ENCODE measurements at places on chromosomes 11 and 22.

GRCh38 chr11:129905402-129905801 is 10.0 kb upstream of the NFRKB start:
- DNase-seq = no peak

DNA sequence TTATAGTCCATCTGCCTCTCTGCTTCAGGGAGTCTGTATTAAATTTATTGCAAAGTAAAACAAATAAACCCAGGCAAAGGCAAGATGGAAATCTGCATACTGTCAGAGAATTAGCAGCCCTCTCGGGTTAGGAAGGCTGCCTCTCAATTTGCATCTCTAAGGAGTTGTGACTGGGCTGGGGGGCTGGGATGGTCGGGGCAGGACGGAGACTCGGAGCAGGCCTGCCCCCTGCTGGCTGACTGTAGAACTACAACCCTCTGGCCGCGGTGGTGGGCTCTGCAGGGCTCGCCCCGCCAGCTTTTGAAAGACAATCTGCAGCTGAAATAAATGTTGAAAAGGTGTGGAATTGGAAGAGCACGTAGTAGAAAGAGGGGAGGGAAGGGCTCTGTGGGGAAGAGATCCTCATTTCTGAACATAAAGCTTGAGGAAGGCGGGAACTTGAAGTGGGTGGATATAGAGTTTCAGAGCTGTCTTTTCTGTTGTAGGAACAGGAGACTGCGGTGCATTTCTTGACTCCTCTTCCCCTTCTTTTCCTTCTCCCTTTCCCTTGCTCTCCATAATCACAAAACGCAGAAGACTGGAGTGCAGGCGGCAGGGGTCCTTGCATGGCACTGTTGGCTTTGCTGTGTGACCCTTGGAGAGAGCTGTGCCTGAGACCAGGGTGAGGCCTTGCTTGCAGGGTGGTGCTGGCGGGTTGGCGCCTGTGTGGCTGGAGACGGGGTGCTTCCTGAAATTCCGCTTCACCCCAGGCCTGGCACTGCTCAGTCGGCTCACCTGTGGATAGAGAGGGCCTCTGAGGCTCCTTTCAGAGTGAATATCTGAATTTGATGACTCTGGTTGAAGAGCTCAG is 22.6 kb upstream of the PKNOX2 start:
- no peak for DNase-seq

DNA sequence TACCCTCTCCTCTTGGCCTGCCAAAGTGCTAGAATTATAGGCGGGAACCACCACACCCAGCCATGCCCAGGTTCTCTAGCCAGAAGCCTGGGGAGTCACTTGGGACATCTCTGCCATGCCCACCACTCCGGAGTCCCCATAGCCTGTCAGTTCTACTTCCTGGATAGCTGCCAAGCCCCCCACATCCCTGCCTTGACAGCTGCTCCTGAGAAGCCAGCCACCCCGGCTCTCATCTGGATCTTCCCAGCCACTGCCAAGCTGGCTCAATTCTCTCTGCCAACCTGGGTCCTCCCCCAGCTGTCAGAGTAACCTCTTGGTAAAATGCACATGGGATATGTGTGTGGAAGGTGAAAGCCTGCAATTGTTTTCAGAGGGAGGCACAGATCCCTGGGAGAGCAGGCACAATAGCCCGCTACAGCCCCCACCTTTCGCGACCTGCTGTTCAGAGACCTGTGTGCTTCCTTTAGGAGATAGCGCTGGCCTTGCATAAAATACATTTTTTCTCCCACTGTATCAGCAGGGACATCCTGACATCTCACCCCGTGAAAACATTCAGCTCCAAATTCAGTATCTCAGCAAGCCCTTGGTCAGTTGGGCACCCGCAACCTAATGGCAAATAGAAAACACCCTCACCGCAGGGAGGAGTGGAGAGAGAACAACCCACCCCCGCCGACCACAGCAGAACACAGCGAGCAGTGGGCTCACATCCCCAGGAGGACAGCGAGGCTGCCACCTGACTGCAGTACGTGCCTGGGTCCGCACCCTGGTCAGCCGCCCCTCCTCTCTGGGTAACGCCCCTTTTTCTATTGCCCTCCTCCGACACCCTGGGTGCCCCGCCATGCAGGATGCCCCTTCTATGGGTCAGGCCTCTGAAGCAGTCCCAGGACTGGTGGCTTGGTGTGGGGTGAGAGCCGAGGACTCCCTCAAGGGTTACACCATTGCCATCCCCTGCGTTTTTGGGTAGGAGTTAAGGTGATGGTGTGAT is 1342.2 kb downstream of the BRD1 start:
- DNase-seq = no peak

- DNase-seq = no peak
Observed at GRCh38 chr11:80168796-80169195, 728.0 kb upstream of the TENM4 start.

GRCh38 chr11:86117712-86118063 is 48.8 kb upstream of the PICALM start:
- DNase-seq = no peak

- DNase-seq = no peak
Observed at GRCh38 chr11:103624708-103625623, 411.5 kb upstream of the DDI1 start.

DNA sequence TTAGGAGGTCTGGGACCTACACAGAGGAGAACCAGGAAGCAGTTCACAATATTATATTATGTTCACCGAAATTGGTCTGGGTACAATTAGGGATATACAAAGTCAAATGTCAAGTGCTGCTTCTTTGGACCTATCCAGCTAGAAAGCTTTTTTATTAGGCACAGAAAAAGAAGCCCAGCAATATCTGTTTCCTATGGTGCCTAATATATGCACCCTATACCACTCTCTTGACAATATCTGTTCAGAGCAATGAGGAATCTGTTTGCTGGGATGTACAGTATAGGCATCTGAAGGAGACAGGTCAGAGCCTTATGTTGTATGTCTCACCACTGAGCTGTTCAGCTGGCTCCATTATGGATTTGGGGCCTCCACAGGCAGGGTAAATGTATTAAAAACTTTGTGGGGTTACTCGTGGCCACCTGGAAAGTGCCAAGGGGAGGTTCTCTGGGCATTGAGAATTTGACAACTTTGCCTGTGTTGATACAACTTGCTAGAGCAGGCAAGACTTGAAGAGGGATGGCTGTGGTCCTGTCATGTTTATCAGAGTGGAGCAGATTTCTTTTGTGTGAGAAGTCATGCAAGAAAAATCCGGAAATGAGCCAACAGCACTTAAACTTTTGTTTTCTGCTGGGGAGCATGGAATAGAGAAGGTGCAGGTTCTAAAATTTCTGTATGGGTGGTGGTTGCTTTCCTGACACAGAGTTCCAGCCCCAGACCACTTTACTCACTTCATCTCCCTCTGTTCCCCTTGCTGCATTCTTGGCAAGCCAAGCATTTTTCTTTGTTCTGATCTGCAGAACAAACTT is 10.1 kb downstream of the STIM1 start:
- DNase-seq = no peak

DNA sequence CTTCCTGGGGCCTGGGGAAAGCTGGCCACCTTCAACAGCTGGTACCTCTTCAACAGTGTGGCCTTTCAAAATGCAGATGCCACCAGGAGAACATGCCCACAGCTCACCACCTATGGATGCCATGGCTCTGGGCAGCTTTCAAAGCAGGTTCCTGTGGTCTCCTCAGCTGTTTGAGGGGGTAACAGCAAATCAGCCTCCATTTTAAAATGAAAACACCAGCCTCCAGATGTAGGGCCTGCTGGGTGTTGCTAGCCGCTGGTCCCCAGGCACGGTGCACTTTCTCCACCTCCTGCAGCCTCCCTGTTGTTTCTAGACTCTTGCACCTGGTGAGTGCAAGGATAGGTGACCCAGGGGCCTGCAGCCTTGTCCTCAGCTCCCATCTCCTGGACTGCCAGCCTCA is 10.0 kb downstream of the CDPF1 start:
- no peak for DNase-seq

DNA sequence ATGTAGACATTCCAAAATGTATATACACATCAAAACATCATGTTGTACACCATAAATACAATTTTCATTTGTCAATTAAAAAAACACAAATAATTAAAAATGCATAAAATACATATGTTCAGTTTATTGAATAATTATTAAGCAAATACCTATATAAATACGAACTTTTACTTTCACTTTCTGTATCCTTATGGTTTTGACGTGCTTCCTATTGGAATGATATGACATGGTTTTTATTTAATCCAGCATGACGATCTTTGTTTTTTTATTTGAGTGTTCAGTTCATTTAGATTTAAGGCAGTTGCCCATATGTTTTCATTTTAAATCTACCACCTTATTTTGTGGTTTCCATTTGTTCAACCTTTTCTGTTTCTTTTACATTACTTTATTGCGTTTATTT is 198.3 kb upstream of the PLET1 start:
- no peak for DNase-seq

- DNase-seq = no peak
Observed at GRCh38 chr11:12717851-12718291, 43.6 kb downstream of the TEAD1 start.

GRCh38 chr22:26956371-26956770 is 299.0 kb downstream of the MIAT start:
- no peak for DNase-seq

DNA sequence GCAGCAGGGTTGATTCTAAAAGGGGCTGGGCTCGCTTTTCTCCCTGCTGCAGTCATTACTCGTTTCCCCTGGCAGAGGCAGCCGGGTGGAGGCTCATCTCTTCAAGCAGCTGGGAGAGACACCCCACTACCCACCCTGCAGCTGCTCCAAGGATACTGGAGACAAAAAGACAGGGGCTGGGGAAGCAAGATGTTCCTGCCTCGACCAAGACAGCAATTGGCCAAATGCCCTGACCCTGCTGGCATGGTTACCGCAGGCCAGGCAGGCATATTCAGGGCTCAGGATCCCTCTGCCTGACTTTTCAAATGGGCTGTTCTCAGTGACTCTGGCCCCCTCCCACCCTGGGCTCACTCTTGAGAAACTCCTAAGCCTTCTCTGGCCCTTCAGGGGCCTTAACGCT is 6.8 kb upstream of the RGL4 start:
- no peak for DNase-seq

DNA sequence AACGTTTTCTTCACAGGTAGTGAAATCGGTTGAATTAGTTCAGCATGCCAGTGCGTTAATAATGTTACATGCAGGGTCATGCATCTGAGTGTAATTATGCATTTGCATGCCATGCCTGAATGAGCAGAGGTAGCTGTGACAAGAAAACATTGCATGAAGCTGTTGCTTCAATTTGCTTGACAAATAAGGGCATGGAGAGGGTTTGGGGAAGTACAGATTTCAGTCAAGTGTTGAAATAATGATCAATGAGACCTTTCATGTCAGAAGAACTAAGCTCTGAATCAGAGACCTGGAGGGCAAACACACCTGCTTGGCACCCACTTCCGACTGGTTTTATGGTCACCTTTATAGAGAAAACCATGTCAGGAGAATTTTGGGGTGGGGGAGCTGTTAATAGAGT is 221.4 kb downstream of the DBX1 start:
- DNase-seq = no peak

- DNase-seq = no peak
Observed at GRCh38 chr11:120256178-120256577, 16.2 kb downstream of the POU2F3 start.

DNA sequence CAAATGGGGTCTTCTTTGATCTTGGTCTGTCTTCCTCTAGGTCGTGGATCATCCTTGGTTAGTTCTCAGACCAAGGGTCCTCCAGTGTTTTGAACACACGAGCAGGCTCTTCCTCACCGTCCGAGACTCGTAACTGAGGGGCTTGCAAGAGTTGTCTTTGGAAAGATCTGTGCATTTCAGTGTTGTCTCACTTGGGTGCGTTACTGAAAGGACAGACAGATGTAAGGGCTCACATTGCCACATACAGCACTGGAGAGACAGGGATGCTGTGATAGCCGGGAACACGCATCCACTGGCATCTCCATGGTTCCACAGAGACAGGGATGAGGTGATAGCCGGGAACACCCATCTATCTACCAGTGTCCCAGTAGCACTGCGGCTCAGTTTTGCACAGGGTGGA is 15.7 kb downstream of the GLB1L2 start:
- no peak for DNase-seq

DNA sequence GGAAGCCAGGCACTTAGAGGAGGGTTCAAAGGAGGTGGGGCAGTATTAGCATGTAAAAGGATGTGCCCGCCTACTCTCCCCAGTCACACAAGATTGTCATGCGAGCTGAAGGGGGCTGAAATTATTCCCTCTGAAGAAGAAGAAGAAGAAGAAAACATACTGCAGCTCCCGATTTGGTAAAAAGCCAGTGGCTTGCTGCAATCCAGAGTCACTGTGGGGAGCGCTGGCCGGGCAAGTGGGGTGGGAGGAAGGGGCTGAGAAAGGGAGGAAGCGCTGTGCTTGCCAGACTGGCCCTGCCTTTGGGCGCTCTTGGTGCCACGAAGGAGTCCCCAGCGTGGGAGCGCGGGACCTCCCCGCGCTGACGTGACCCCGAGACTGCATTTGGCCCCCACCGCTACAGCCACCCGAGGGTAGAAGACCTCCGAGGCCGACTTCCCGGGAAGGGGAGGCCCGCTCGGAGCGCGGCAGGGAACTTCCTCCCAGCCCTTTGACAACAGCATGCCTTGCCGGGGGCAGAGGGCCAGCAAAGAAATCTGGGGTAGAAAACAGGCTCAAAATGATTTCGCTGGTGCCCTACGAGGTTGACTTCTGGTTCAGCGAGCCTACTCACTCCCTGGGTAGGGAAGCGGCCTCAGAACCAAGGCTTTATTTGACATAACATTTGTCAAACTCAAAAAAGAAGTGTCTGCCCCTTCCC is 906.3 kb downstream of the DLG2 start:
- no peak for DNase-seq

DNA sequence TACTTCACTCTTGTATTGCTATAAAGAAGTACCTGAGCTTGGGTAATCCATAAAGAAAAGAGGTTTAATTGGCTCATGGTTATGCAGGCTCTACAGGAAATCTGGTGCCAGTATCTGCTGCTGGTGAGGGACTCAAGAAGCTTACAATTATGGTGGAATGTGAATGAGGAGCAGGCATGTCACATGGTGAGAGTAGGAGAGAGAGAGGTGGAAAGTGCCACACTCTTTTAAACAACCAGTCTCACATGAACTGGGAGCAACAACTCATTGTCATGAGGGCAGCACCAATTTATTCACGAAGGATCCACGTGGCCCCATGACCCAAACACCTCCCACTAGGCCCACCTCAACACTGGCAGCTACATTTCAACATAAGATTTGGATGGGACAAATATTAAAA is 24.6 kb upstream of the IGLL5 start:
- no peak for DNase-seq

GRCh38 chr11:69454018-69454417 is 27.4 kb upstream of the LINC01488 start:
- no peak for DNase-seq

GRCh38 chr11:10619131-10619680 is 50.7 kb upstream of the LYVE1 start:
- DNase-seq = no peak

- DNase-seq = no peak
Observed at GRCh38 chr11:86369668-86370067, 5.0 kb upstream of the CCDC81 start.
